ENCODE measurements at places on chromosomes 12 and 14. TPM values are rescaled to one million over a fixed set of nuclear protein-coding genes. Genes with fewer than 3 reads are reported as not detected.

DNA sequence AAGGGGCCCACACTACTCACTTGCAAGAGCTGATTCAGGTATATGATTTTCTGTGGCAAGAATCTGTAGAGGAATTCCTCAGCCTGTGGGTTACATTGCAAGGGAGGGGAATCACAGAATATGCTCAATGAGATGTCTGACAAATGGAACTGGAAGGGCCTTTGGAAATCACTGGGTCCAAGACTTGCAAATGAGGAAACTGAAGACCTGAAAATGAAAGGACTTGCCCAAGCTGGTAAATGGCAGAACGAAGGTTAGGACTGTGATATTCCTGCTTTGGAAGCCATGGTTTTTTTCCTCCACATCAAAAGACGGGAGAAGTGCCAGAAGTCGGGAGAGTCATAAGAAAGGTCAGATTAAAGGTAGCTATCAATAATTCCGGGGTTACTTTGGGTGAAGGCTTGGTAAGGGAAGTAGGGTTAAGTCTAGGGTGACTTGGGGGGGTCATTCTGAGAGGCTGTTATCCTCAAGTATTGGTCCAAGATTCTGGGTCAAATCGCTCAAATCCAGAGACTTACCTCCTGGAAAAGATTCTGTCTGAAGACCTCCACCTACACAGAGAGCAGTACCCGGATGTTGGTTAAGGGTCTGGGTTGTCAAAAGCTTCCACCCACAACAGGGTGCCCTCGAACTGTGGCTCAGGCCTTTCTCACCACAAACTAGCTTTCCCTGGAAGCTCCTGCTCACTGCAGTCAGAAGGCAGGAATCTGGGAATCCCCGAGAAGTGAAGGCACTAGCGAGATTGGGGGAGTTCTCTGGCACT lies 539 bp downstream of the PSME2 start:
- peaks cover 22% of the 10 kb centered on the region for H3K36me3 ChIP-seq
- H3K4me3 ChIP-seq: peak overlapping the region; percentile 95
- H3K27me3 ChIP-seq: no peaks in the 10 kb centered on the region
- peak overlapping the region; percentile 92 for H3K27ac ChIP-seq

GRCh38 chr12:44511289-44511688 lies 364.8 kb downstream of the NELL2 start:
- no peak for DNase-seq
- no peak overlapping the region for H3K27ac ChIP-seq
- no peaks in the 10 kb centered on the region for H3K27me3 ChIP-seq

DNA sequence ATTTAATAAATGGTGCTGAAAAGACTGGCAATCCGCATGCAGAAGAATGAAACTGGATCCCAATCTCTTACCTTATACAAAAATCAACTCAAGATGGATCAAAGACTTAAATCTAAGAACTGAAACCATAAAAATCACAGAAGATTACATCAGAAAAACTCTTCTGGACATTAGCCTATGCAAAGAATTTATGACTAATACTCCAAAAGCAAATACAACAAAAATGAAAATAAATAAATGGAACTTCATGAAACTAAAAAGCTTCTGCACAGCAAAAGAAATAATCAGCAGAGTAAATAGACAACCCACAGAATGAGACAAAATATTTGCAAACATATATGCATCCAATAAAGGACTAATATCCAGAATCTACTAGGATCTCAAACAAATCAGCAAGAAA lies 14.3 kb upstream of the CLEC1A start:
- no peak overlapping the region for H3K27ac ChIP-seq
- no peak for DNase-seq
- H3K4me3 ChIP-seq: no peak overlapping the region
- no peaks in the 10 kb centered on the region for H3K4me1 ChIP-seq
- H3K27me3 ChIP-seq: no peaks in the 10 kb centered on the region

Gene AKAP6
- 112 TPM for total RNA-seq

All from right atrium auricular region (tissue), 2 donors.